ENCODE measurements at places on chromosomes 16 and 17. TPM values are rescaled to one million over a fixed set of nuclear protein-coding genes. Genes with fewer than 3 reads are reported as not detected.

TMEM107 gene
- total RNA-seq: 27.9 TPM

DNA sequence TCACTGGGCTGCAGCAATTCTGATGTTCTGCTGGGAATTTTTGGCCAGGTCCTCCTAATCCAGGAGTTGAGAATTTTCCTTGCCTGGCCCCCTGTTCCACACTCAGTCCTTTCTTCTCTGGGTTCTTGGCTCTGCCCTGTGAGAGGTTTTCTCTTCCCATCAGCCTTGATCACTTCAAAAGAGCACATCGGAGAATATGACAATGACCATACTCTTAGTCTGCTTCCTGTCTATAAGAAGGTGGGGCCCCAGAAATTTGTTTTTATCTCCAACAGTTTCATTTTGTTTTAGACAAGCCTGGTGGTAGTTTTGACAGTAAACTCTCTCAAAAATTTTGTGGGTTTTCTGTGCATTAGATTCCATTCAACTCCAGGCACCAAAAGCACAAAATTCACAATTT is 70.7 kb downstream of the C17orf67 start:
- no peak for DNase-seq

GRCh38 chr16:48597563-48598387 is 12.2 kb downstream of the N4BP1 start:
- no peak for DNase-seq

DNA sequence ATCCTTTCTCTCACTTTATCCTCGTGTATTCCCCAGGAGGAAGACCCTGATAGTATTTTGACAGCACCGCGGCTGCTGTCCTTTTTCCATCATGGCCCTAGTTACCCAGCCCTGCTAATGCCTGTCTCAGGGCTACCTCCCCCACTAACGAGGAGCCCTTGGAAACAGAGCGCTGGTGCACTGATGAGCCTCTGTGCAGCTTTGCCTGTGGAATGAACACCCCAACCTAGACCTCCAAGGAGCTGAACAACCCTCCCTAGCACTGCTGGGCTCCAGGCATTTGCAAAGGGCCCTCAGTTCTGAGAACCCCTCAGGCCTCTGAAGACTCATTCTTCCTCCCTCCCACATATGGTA is 23.3 kb upstream of the CCL1 start:
- DNase-seq: no peak

DNA sequence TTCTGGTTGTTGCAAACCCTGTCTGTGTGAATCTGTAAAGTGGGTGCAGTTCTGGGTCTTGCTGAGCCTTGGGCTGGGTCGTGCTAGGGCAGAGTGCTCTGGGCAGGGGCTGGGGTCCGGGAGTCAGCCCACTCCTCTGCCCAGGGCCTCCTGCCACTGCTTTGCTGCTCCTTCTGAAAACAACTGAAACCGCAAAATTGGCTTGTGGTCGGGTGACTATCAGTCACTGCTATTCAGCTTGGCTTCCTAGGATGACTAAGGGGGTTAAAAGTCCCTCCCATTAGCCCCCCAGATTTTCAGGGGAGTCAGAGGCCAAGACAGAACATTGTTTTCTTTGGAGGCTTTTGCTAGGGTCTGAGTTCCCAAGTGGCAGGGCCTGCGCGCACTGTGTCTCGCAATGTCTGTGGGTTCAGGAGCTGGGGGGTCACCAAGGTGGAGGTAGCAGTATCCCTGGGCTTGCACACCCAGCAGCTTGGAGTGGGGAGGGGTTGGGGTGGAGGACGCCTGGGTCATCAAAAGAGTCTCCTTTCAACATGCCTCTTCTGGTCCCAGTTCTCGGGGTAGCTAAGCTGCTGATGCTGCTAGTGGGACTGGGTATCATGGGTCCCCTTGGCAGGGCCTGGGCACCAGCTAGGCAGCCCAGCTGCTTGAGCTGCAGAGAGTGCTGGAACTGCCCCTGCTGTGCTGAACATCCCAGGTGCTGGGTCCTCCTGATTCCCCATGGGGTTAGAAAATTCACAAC is 13.5 kb upstream of the TBX21 start:
- no peak for DNase-seq

GRCh38 chr16:68760671-68761275 is 23.7 kb downstream of the CDH1 start:
- no peak for DNase-seq

DNA sequence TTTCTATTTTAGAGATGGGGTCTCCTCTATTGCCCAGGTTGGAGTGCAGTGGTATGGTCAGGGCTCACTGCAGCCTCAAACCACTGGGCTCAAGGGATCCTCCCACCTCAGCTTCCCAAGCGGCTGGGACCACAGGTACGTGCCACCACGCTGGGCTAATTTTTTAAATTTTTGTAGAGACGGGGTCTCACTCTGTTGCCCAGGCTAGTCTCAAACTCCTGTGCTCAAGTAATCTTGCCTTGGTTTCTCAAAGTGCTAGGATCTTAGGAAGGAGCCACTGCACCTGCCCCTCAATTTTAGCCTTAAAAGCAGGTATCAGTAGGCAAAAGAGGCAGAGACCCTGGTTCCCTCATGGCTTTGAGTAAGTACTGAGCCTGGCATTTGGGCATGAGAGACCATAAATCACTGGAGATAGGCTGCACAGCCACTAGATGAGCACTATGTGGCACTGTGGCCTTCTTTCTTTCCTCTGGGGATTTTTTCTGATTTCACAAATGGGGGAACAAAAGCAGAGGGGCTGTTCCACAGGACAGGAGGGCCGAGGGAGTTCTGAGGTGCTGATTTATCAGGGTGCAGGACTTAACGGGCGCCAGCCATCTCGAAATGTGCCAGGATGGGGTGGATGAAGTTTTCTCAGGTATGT is 82.2 kb downstream of the PLXDC1 start:
- DNase-seq: peak; percentile 29

- DNase-seq: no peak
Observed at GRCh38 chr16:11047057-11047456, 102.7 kb downstream of the CLEC16A start.

GAS2L2 gene
- not detected for total RNA-seq
